ENCODE measurements at places on chromosomes 4 and X.

DNA sequence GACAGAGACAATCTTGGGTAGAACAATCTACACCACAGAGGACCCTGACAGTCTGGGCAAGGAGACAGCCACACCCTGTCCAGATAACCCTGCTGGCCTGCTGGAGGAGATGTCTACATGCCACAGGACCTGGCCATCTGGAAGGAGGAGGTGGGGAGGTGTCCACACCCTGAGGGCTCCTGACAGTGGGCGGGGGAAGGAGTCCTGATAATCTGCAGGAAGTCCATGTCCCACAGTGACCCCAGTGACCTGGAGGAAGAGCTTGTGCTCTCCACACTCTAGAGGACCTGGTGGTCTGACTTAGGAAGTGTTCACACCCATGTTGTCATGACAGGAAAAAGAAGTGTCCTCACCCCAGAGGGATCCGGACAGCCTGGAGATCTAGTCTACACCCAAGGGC is 5.5 kb downstream of the SUV39H1 start:
- no peak for DNase-seq

- DNase-seq = no peak
These were observed 168.7 kb downstream of the STK32B start for GRCh38 chr4:5220028-5220427.

GRCh38 chr4:147017081-147017480 is 71.4 kb upstream of the TTC29 start:
- no peak for DNase-seq

DNA sequence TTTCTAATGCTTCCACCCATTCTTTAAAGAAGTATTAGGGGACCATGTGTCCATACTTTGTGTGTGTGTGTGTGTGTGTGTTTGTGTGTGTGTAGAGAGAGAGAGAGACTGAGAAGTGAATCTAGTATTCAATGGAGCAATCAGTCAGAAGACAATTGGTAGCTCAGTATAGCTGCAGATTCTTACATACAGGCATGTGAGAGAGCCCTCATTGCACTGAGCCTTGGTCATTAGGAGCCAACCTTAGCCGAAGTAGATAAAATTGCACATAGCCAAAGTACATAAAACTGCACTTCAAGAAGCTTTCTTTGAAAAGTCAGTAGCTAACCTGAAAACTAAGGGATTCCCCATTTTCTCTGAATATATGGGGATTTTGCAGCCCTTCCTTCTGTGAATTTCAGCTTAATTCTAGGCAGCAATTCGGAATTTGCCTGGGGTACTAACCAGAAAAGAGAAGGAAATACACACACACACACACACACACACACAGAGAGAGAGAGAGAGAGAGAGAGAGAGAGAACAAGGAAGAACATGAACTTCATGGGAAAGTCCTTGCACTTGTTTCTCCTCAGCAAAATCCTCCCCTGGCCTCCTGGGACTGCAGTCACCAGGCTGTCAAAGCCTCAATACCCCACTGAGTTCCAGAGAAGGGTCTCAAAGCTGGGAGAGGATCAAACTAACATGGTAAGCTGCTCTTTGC is 1.7 kb upstream of the PRDM8 start:
- DNase-seq = no peak

- no peak for DNase-seq
These were observed 7.6 kb upstream of the SLC2A9 start for GRCh38 chr4:10028910-10029309.

DNA sequence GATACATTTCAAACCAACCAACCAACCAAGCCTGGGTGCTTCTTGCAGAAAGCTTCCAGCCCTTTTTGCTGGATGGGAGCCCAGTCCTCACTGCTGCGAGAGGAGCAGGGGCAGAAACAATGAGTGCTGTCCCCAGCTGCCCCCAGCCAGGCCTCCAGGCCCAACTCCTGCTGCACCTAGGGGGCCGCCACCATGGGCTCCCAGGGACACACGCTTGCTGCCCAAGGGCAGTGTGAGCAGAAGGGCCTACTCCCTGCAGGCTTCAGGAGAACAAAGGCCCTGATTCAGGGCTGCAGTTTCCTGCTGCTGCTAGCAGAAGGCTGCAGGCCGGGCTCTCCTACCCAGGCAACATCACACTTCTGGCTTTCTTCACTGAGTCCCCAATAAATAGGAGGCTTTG is 37.7 kb upstream of the ENPP6 start:
- DNase-seq = no peak

- no peak for DNase-seq
These were observed 166.5 kb upstream of the PUDP start for GRCh38 chrX:7314425-7314824.

GRCh38 chr4:155060419-155060818 is 148.0 kb upstream of the NPY2R start:
- DNase-seq = no peak

DNA sequence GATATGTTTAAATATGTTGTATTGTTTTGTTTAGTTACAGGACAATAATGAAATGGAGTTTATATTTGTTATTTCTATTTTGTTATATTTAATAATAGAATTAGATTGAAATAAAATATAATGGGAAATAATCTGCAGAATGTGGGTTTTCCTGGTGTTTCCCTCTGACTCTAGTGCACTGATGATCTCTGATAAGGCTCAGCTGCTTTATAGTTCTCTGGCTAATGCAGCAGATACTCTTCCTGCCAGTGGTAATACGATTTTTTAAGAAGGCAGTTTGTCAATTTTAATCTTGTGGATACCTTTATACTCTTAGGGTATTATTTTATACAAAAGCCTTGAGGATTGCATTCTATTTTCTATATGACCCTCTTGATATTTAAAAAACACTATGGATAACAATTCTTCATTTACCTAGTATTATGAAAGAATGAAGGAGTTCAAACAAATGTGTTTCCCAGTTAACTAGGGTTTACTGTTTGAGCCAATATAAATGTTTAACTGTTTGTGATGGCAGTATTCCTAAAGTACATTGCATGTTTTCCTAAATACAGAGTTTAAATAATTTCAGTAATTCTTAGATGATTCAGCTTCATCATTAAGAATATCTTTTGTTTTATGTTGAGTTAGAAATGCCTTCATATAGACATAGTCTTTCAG is 26.9 kb downstream of the NUDT6 start:
- no peak for DNase-seq

GRCh38 chr4:147837435-147837834 is 105.5 kb downstream of the ARHGAP10 start:
- DNase-seq = no peak

- DNase-seq = no peak
These were observed 12.9 kb upstream of the BMP2K start for GRCh38 chr4:78763251-78763650.

DNA sequence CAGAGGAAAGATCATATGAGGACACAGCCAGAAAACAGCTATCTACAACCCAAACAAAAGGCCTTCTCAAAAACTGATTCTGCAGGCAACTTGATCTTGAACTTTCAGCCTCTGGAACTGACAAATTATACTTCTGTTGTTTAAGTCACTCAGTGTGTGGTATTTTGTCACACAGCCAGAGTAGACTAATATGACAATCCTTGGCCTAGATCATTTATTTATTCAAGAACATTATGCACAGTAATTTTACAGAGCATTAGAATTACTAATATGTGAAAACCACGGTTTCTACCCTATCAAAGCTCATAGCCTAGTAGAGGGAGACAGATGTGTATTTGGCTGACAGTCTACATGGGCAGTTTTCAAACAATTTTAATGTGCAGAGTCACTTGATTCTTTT is 167.8 kb upstream of the PCDH18 start:
- no peak for DNase-seq

- no peak for DNase-seq
These were observed 8.6 kb upstream of the CYP2U1 start for GRCh38 chr4:107922486-107923473.

- DNase-seq = no peak
These were observed 13.3 kb downstream of the ATOH1 start for GRCh38 chr4:93841803-93842345.

DNA sequence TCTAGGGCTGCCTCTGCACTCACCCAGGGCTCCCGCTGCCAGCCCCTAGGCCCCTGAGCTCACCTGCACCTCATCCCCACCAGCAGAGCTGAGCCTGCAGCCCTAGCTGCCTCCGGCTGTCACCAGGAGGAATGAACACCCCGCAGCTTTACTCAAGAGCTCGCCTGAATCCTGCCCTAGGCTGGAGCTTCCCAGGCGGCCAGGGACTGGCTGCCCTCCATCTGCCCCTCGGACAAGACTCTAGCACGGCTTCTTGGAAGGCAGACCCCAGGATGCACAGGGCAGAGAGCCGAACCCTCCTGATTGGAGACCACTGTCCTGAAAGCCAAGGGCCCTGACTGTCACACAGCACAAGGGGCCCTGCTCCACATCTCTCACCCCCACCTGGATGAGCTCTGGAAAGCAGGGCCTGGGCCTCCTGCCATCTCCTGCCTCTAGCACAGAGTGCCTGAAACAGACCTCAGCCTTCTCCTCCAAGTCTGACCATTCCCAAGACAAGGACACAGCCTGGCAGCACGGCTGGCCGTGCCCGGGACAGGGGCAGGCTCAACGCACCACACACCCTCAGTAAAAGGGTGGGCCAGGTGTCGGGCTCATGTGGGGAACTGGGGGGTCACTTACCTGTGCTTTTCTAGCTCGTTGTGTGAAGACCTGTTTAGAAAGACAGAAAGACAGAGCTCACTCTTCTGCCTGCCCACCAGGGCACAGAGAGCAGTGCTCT is 4.4 kb downstream of the MXD4 start:
- DNase-seq = no peak

DNA sequence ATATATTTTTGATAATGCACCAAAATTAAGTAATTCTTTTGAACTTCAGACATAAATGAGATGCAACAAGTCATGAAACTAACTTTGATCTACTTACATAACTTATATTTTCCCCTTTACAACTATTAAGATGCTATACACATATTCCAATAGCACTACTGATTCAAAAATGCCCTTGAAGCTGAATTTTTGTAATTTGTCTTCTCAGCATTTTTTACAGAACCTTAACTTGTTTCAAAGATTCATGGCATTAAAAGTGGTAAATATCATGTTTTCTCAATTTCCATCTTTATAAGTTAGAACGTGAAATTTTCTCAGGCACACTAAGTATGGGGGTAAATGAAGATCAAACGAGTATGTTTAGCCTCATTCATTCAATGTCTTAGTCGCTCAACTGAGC is 460.0 kb upstream of the FAM241A start:
- no peak for DNase-seq

DNA sequence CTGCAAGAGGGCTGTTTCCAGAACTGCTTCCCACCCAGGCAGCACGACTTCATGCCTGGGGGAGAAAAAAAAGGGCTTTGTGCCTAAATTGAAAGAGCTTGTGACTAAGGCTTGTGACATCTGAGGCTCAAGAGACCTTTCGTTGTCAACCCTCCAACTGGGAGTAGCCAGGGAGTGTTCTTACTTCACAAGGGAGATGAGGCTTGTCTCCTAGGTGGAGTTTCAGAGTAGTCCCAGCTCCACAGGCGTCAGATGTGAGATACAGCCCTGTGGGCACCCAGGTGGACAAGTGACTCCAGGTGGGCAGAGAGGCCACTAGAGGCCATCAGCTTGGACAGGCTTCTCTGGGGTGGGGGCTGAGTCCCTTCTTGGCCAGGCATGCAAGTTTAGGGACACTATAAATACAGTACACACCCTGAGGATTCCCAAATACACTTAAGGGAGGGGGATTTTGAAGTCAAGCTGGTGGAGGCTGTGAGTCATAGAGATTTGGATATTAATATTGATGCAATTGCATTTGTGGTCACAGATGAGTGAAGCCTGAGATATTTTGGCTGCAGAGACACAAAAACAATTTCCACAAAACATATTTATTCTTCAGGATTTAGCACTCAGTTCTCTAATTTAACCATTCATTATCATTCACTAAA is 40.1 kb upstream of the SETD7 start:
- DNase-seq = peak; percentile 55

DNA sequence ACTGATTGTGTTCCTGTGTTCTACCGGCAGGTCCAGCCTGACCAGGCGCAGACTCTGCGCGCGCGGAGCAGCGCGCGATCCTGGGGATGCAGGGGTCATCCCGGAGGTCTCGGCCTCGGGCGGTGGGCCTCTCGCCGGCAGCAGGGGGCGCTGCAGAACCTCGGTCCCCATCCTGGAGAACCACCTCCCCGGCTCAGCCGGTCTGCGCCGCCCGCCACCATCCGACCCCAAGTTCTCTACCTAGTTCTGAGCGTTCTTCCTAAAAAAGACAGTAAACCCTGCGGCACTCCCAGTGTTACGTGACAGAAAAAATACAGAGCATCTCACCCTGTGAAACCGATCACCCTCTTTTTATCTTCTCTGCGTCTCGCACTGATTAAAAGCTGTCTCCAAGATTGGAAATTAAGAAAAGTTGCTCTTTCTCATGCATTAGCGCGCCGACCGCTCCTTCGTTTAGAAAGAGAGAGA is 1.6 kb downstream of the TRPC3 start:
- peak; percentile 92 for DNase-seq

GRCh38 chr4:108512615-108513505 is 107.5 kb upstream of the RPL34 start:
- peak; percentile 53 for DNase-seq

DNA sequence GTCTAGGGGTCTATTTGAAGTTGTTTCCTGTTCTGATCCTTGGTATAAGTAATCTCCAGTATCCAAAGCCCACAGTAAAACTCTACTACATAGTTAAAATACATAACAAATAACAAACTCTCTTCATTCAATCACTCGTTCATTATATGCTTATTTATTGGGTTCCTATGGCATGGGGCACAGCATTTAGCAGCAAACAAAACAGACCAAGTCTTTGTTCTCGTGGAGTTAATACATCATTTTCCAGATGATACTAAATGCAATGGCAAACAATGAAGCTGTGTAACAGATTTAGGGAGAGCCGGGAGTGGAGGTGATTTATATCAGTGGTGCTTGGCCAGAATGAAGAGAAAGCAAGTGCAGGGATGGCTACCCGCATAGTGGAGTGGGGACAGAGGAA is 36.6 kb upstream of the SPARCL1 start:
- DNase-seq = no peak

DNA sequence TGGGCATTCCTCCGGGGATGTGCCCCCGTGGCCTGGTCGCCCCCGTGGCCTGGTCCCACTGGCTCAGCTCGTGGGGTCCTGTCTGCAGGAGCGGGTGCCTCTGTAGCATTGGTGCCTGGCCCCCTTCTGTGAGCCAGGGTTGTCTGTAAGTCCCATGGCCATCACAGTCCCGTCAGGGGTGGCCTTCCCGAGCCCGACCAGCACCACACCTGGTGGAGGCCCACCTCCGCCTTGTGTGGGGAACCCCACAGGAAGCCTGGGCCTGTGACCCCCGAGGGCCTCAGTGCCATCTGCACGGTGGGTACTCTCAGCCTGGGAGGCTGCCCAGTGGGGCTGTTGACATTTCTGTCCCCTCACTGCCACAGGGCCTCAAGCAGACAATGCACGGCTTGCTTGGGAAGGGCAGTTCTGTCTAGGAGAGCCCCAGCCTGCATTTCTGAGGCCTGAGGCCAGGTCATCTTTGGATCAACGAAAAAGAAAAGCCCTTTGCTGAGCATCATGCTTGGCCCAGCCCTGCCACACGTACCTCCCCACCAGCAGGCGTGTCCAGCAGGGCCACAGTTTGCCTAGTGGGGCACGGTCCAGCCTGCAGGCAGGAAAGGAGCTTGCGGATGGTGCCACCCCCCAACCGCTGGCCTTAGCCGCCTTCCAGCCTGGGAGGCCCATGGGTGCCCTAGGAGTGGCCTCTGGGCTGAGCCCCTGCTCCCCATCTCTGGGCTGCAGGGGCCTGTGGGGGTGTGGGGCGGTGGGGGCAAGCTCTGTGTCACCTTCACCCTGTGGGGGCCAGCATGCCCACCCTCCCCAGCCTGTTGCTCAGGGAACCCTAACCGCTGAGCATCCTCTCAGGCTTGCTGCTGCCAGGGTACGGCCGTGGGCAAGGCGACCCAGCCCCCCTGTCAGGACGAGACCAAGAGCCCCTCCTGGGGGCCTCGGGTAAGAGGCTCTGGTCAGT is 23.2 kb downstream of the NKX1-1 start:
- no peak for DNase-seq

GRCh38 chr4:67926485-67926884 is 36.8 kb downstream of the TMPRSS11A start:
- no peak for DNase-seq
